Stimulated activated CD8-positive, alpha-beta memory T cell treated with anti-CD3 and anti-CD28 coated beads, Interleukin-12 subunit alpha, Interleukin-12 subunit beta, amount 100 ng/mL, for 1 hour (primary cell): ENCODE measurements at places on chromosomes 7 and 10.

- DNase-seq = no peak
Observed at GRCh38 chr7:112395411-112395810, 54.8 kb upstream of the IFRD1 start.

- DNase-seq = no peak
Observed at GRCh38 chr10:65845916-65846315, 1079.9 kb upstream of the LRRTM3 start.

DNA sequence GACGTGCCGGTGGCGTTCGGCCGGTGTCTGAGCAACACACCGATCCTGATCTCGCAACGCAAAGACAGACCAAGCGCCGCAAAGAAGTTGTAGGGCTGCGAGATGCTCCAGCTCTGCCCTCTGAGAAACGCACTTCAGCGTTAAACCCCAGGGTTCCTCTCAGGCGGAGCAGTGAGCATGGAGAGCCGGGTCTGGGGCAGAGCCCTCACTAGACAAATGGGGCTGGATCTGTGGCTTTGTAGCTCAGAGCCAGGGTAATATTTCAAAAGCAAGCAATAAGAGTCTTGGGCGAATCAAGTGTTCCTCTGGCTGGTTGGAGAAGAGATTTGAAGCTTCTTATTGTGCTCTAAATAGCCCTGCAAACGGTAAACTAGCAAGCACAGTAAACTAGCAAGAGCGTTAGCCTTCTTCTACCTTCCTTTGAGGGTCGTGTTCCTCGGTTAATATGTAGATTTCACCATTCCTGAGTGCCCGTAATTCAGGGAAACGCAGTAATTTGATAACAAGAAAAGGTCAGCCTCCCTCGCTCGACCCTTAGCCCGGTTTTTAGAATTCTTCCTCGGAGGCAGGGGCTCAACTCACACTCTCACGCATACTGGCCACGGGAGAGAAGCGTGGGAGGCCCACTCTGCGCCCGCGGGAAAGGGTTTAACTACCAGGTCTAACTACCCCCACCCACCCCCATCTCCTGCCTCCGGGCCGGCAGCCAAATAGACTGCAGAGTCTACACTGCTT is 6.7 kb downstream of the SKAP2 start:
- DNase-seq = no peak

DNA sequence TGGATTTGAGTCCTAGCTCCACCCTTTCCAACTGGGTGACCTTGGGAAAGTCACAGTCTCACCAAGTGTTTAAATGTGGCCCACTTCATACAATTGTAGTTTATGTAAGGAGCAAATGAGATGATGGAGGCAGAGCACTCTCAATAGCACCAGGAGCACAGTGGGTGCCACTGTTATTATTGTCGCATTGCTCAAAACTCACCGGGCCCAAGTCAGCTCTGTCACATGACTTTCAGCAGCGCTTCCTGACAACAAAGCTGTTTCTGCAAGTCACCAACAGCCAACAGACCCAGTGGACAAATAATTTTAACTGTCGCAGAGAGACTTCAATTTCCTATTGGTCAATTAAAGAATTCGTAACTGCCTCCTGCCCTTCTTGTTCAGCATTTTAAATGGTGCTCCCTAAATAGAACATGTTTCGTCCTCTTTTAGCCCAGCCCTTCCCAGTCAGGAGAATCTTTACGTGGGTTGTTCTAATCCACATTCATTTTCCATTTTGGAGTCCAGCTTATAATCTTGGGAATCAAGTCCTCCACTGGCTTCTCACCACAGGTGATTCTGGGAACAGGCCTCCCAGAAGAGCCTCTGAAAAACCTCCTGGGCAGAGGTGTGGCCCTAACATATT is 415.6 kb upstream of the NPVF start:
- DNase-seq = no peak

DNA sequence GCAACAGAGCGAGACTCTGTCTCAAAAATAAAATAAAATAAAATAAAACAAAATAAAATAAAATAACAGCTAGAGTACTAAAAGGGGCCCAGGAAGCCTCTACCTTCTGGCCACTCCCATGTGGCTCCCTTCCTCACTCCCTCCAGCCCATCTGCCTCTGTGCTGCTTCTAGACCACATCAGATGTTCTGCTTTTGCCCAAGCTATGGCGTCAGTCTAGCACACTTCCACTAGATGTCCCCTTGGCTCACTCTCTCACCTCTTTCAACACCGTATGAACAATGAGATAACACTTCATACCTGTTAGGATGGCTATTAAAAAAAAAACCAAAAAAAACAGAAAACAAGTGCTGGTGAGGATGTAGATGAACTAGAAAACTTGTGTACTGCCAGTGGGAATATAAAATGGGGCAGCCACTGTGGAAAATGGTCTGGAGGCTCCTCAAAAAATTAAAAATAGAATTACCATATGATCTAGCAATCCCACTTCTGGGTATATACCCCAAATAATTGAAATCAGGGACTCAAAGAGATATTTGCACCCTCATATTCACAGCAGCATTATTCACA is 132.3 kb downstream of the ARHGAP22 start:
- DNase-seq = no peak

DNA sequence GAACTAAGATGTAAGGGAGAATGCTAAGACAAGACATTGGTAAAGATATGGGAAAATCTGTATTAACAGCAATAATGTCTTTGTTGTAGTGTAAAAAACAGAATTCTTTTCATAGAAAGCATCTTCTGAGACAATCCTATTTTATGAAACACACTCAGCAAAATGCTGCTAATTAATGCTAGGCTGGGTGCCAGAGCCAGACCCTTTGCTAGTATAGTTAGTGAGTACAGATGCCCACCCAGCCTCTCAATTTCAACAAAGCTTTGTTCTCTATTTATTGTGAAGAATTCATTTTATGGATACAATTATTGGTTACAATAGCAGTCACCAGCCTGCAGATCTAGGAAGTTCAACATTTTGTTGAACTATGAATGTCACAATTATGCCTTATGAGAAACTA is 131.0 kb downstream of the SEM1 start:
- no peak for DNase-seq

- no peak for DNase-seq
Observed at GRCh38 chr7:103114576-103115008, 34.3 kb downstream of the NAPEPLD start.

GRCh38 chr10:71838264-71839211 is 12.5 kb downstream of the PSAP start:
- no peak for DNase-seq
